ENCODE measurements at places on chromosomes 6 and 20.

- DNase-seq, result no peak
Measured at GRCh38 chr20:55166063-55166462, 690.7 kb downstream of the DOK5 start.

- no peak for DNase-seq
Measured at GRCh38 chr20:19508449-19508848, 249.6 kb upstream of the RIN2 start.

DNA sequence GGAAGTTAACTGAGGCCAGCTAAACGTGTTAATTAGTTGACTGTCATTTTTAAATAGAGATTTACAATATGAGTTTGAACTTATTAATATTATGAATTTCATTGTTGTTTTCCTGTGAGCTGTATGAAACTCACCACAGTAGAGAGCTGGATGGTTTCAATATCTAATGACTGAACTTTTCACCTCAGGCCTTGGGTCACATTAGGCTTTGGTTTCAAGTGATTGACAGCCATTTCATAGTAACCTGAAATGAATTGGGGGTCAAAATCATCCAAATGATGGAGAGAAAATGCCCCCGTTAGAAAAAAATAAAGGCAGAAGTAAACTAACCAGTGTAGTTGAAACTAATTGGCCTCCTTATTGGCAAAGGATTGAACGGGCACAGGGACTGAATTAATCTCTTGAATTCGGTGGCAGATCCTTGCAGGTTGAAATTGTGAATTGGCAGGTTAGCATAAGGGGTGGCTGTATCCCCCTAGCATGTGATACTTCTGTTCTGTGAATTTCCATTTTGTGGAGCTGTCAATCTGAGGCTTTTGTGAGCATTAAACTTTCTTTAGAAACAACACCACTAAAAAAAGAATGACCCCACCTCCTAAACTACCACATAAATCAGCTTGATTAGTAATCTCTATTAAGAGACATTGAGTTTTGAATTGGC is 155.1 kb upstream of the MMS22L start:
- no peak for DNase-seq

GRCh38 chr6:36947570-36948351 is 6.8 kb upstream of the PI16 start:
- DNase-seq, result peak; percentile 39

GRCh38 chr6:16236009-16236501 is 2.3 kb upstream of the GMPR start:
- DNase-seq, result no peak

- no peak for DNase-seq
Measured at GRCh38 chr6:20906945-20907344, 372.7 kb downstream of the CDKAL1 start.

- DNase-seq, result no peak
Measured at GRCh38 chr6:30323806-30324205, 2.9 kb upstream of the TRIM39 start.

DNA sequence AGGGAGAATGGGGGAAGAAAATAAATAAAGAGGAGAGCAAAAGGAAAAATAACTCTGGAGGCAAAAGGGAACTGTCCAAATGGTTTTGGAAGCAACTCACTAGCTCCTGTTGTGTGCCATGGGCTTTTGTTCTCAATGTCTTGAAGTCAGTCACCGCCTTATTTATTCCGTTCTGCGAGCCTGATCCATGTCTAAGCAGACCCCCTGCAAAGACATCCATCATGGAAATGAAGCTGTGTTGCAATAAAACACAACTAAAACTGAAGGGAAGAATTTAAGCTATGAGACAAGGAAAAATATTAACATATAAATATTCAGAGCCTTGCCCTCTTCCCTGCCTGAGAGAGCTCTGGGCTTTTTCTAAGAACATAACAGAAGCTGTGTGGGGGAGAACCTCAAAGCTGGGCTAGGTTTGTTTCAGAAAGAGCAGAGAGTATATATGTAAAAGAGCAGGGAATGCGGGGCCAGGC is 373.2 kb upstream of the CNR1 start:
- DNase-seq, result no peak

GRCh38 chr6:101650402-101651100 is 257.0 kb downstream of the GRIK2 start:
- DNase-seq, result no peak

GRCh38 chr6:101268541-101268940 is 125.0 kb upstream of the GRIK2 start:
- no peak for DNase-seq

DNA sequence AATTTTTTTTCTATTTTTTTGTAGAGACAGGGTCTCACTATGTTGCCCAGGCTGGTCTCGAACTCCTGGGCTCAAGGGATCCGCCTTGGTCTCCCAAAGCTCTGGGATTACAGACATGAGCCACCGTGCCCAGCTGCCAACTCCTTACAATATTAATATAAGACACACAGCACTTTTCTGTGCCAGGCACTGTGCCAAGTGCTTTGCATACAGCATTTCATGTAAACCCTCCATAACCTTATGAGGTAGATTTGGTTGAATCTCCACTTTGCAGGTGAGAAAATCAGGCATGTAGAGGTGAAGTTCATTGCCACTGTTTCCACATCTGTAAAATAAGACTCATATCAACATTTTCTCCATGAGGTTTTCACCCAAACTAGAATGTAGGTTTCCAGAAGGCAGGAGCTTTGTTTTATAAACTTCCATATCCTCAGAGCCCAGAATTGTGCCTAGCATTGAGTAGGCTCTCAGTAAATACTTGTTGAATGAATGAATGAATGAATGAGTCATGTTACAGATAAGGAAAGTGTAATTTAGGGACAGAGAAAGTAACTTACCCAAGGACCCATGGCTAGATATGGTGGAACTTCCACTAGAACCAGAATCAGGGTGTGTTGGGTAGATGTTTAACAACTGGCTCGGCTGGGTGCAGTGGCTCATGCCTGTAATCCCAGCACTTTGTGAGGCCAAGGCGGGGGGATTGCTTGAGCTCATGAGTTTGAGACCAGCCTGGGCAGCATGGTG is 3.0 kb upstream of the CTNNBL1 start:
- no peak for DNase-seq

DNA sequence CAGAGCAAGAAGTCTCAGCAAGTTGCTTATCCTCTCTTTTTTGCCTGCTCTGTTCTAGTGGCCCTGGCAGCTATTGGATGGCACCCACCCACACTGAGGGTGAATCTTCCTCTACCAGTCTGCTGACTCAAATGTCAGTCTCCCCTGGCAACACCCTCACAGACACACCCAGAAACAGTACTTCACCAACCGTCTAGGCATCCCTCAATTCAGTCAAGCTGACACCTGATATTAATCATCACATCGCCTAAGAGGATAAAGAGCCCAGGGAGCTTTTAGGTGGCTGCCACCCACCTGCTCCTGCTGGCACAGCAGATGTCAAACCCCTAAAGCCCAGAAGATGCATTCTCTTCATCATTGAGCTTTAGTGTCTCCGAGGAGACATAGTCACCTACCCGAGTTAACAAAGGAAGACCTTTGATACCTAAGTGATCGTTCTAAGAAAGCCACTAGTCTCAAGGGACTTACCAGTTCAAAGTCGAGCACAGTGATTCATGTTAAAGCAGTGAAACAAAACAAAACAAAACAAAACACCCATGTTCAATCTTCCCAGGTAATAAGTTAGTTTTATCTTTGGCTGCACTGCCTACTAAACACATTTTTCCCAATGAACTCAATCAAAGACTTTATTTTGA is 97.7 kb upstream of the KCNQ5 start:
- DNase-seq, result no peak

GRCh38 chr20:32229251-32229747 is 21.6 kb downstream of the POFUT1 start:
- no peak for DNase-seq

GRCh38 chr6:24910961-24911725 is 24.6 kb downstream of the RIPOR2 start:
- DNase-seq, result peak; percentile 10

GRCh38 chr6:143068001-143068400 is 7.3 kb downstream of the AIG1 start:
- no peak for DNase-seq

DNA sequence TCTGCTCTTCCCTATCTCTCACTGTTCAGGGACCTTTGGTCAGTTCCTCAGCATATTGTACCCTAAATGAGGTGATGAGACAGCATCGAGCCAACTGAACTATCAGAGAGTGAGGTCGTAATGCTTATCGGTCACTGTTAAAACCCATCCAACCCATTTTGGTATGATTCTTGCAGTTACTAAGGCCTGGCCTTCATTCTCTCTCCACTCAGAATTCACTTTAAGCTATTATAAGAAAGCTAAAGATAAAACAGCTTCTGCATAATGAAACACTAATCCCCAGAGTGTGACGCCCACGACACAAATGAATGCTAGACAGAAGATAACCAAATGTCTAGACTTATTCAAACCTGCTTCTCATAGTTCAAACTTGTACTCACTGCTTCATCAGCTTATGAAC is 175.8 kb downstream of the GMPR start:
- DNase-seq, result no peak

DNA sequence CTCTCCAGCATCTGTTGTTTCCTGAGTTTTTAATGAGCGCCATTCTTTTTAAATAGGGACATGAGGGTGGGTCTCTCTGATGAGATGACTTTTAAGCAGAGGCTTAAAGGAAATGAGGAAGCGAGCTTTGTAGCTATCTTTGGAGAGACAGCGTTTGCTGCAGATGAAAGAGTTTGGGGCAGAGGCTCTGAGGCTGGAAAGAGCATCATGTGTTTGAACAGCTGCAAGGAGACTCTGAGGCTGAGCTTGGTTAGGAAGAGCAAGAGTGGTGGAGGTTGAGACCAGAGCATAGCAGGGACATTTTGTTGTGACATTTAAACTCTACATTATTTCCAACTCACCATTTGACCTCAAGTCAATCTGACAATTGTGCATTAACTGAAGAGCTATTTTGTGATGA is 38.3 kb upstream of the TMX4 start:
- no peak for DNase-seq

- DNase-seq, result no peak
Measured at GRCh38 chr6:138508676-138508988, 9.3 kb upstream of the NHSL1 start.

DNA sequence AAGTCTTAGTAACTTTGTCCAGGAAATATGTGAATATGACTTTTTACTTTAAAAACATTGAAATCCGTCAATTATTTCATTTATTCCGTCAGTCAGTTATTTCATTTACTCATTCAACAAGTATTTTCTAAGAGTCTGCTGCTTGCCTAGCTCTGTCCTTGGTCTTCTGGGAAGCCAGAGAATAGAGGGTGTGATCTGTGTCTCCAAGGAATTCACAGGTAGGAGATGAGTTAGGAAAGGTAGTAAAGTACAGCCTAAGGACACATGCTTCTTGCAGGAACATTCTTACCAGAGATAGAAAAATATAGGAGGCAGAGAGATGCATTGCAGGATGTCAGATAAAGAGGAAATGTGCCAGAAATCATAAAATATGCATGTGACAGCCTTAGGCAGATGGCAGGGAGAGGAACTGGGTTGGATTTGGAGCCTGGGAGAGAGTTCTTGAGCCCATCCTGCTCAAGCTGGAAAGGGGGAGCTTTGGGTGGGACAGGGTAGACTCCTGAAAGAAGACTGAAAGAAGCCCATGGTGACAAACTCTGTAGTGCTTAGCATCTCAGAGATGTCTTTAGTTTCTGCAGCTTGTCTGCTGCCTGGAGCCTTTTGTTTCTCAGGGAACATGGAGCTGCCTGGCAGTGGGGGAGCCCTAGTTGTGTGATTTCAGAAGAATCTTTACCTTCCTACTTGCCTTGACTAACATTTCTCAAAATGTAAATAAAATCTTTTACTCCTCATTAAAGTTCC is 3.5 kb downstream of the SH3BGRL2 start:
- DNase-seq, result peak; percentile 27

DNA sequence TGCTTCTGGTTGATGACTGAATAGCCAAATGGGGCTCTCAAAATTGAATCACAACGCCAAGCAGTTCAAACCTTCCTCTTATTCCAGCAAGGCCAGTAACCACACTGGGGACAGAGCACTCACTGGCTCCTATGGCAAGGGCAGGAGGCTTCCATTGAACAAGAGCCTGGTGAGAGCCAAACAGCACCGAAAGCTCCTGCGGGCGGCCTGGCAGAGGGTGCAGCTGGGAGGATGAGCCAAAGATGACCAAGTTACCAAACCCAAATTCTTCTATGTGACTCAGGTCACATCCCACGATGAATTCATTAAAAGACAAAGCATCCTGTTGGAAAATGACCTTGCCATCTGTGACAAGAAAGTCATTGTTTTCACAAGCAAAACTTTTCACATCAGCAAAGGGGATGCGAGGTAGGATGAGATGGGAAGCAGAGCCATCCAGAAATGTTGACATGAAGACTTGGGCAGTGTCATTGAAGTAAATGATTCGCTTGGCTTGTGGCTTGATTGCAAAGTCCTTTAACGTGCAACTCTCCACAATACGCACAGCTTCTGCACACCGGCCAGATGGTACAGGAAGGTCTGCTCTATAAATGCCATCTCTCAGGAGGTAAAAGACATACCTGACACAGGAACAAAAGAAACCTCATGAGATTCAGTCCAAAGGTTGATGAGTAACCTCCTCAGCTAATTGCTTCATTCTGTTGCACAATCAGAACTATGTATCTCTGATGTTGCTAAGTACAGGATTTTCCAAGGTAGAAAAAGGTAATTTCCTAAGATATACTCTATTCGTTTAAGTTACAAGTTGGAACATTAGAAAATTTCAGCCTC is 36.3 kb downstream of the ROS1 start:
- no peak for DNase-seq

- peak; percentile 38 for DNase-seq
Measured at GRCh38 chr6:90000864-90001731, 106.8 kb downstream of the GJA10 start.

DNA sequence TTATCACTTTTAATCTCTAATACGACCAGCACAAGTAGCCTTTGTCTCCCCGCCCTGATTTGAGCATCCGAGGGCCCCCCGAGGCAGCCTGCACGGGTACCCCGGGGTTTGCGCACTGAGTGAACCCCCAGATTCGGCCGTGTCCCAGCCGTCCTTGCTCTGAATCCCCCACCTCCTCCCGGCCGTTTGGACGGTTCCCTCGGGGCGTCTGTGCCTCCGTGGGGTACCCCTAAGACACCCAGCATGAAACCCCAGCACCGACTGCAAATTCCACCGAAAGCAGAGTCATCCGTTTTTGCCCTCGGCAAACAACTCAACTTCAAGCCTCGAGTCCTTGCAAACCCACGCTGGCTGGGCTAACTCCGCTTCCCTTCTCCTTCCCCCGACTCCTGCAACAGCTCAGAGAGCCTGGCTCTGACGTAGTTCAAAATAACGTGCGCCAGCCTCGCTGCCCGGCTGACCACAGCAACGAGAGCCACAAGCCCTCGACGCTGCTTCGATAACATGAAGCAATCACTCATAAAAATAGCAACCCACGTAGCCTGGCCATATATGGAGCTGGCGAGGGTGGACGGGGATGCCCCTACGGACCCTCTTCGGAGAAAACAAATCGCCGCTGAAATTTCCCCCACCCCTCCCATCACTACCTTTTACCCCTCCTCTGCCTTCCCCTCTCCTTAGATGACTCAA is 764 bp upstream of the SNAP25 start:
- peak; percentile 39 for DNase-seq

GRCh38 chr6:4253604-4254231 is 118.3 kb upstream of the ECI2 start:
- peak; percentile 84 for DNase-seq

GRCh38 chr6:1082285-1082935 is 229.5 kb upstream of the FOXQ1 start:
- DNase-seq, result no peak

- DNase-seq, result no peak
Measured at GRCh38 chr6:109056661-109057060, 38.0 kb downstream of the SESN1 start.

All from lung microvascular endothelial cell (primary cell).